ENCODE measurements at places on chromosomes 11 and 22.

DNA sequence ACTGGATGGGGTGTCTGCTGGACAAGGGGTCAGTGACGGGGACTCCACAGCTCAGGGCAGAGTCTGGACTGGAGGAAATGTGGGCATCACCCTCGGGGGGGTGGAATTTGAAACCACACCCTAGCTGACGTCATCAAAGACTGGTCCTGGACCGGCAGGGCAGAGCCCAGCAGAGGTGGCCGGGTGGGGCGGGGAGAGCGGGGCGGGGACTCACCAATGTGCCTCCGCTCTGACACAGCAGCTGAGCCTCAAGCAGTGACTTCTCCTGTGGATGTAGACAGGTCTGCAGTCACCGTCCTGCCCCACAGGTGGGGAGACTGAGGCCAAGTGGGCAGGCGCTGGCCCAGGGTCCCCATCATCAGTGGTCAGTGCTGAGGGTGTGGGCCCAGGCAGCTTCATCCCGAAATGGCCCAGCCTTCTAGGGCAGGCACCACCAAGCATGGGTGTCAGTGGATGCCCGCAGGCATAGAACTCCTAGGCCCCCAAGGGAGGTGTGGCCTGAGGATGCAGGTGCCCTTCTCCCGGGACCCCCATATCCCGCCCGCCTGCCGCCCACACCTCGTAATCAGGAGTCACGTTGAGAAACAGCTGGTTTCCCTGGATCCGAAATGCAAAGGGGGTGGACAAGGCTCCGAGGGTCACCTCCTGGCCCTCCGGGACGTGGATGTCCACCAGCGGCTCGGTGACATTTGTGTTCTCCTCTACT, 603 bp downstream of the CDHR5 start:
- no peak for DNase-seq

GRCh38 chr22:29801153-29801552, 34.0 kb downstream of the UQCR10 start:
- DNase-seq = no peak

DNA sequence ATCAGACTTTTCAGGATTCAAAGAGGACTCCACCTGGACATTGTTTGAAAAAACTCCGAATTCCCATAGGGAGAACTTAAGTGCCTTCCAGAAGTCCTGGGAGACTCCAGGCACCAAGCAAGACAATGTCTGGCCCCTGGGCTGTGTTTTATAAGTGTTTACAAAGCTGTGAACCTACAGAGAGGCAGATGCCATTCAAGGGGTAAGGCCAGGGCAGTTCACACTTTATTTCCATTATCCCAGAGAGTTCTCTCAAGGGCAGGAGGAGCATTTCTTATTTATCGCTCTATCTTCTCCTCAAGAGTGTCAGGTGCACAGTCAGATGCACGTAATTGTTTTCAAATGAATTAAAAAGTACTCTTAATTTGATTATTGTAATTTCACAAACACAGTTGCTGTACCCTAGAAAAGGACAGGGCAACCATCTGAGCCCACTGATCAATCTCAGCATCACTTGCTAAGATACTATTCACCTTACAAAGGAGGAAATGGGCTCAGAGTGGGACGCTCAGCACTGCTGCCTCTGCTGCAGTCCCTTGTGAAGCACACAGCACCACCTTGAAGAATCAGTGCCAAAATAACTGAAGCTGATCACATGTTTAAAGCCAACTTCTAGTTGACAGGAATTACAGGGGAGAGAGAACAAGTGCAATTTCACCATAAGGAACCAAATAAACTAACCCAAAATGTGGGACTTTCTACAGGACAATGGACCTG, 35.0 kb downstream of the RASSF10 start:
- no peak for DNase-seq

DNA sequence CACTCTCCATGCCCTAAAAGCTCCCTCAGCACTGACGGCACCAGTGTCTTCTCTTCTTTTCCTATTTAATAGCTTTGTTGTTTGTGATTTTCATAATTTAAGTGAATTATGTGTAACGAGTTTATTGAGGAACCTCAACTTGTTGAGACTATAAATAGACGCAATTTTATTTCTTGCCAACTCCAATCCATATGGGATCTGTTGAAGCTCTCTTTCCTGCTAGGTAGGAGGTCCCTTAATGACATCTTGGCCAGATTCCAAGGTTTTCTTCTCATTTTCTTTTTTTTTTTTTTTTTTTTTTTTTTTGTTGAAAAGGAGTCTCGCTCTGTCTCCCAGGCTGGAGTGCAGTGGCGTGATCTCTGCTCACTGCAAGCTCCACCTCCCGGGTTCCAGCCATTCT, 14.2 kb downstream of the RTL6 start:
- DNase-seq = peak; percentile 75

DNA sequence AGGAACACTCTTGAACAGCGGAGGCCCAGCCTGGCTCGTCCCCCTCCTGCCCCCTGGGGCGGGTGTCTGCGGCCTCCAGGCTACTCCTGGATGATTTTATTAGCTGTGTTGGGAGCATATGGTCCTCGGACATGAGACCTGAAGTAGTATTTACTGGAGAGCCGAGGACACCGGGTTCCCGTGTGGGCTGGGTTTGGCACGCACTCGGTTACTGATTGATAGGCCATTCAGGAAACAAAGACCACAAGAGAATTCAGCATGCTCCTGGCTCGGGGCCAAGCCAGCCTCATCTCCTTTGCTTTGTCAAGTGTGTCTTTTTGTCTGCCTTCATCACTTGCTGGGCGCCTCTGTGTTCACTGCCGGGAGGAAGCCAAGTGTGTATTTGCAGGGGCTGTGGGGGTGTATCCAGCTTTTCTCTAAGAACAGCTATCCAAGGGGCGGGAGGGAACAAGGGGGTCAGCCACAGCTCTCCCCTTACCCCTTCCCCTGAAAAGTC, 9.7 kb downstream of the FXYD2 start:
- DNase-seq = peak; percentile 97
